ENCODE measurements at places on chromosomes 2 and 18. TPM values are rescaled to one million over a fixed set of nuclear protein-coding genes. Genes with fewer than 3 reads are reported as not detected.

Gene REEP1
- total RNA-seq: 12.3 TPM

Gene RANBP2
- total RNA-seq: 73.9 TPM

Gene NAT8
- total RNA-seq: not detected

DNA sequence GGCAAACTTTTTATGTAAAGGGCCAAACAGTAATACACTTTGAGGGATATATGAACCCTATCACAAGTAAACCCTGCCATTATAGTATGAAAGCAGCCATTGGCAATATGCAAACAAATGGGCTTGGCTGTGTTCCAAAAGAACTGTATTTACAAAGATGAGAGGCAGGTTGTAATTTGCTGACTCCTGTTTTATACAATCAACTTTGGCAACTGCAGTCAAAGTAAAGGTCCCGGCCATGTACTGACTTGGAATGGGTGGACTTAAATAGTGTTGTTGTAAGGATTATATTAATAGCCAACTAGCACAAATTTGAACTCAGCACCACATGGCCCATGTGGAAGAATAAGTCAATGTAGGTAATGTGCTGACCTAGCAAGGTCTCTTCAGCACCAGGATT lies 223.4 kb downstream of the WDPCP start:
- no peak overlapping the region for H3K27ac ChIP-seq
- peaks cover 2% of the 10 kb centered on the region for H3K36me3 ChIP-seq
- no peaks in the 10 kb centered on the region for H3K27me3 ChIP-seq
- H3K4me1 ChIP-seq: no peaks in the 10 kb centered on the region
- DNase-seq: no peak

- no peak overlapping the region for H3K27ac ChIP-seq
- H3K27me3 ChIP-seq: no peaks in the 10 kb centered on the region
- no peak for DNase-seq
- no peaks in the 10 kb centered on the region for H3K4me1 ChIP-seq
- no peak overlapping the region for H3K4me3 ChIP-seq
These were observed 451.1 kb upstream of the TRIB2 start for GRCh38 chr2:12265646-12266045.

Gene SP140L
- 1.8 TPM for total RNA-seq

Gene NXPH2
- total RNA-seq: 4.1 TPM

- no peaks in the 10 kb centered on the region for H3K27me3 ChIP-seq
- no peak for DNase-seq
- no peak overlapping the region for H3K4me3 ChIP-seq
- no peaks in the 10 kb centered on the region for H3K4me1 ChIP-seq
These were observed 136.3 kb downstream of the OLA1 start for GRCh38 chr2:174112073-174112472.

DNA sequence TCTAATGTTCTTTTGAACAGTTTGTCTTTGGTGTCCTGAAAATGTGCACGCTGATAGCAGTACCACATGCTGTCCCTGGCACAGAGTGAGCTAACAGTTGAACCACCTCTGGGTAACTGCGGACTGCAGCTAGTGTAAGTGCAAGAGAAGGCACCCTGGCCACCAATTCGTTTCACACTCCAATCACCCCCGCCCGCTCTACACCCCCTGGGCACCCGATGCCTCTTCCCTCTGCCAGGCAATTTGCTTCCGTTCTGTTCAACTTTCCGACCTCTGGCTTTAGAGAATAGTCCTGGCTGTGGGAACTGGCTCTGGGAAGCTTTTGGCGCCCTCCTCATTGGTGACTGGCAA lies 1.4 kb downstream of the DOCK10 start:
- H3K4me3 ChIP-seq: peak overlapping the region; percentile 87
- no peaks in the 10 kb centered on the region for H3K36me3 ChIP-seq
- peaks cover 12% of the 10 kb centered on the region for H3K4me1 ChIP-seq
- H3K27me3 ChIP-seq: peaks cover 66% of the 10 kb centered on the region
- no peak overlapping the region for H3K27ac ChIP-seq
- no peak for DNase-seq

DNA sequence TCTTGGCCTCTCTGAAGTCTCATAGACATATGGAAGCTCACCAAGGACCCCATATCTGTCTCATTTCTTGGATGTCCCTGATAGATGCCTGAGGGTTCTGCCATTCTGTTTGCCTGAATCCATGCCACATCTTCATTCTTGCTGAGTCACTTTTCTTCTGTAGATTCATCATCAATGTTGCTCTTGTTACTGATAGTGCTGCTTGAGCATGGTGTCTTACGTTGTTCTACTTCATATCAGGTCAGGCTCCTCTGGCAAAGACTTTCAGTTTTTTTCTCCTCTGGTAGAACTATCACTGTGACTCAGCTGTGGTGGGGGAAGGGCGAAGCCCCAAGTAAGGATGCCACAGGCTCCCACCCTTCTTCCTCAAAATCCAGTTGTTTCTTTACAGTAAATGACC lies 885.2 kb downstream of the DCDC2C start:
- H3K4me3 ChIP-seq: no peak overlapping the region
- no peak for DNase-seq
- peaks cover 7% of the 10 kb centered on the region for H3K4me1 ChIP-seq
- no peaks in the 10 kb centered on the region for H3K27me3 ChIP-seq
- no peak overlapping the region for H3K27ac ChIP-seq

GRCh38 chr2:3403587-3404334 lies 24.3 kb downstream of the TRAPPC12 start:
- H3K27ac ChIP-seq: peak overlapping the region; percentile 84
- no peak overlapping the region for H3K4me3 ChIP-seq
- H3K36me3 ChIP-seq: peaks cover 13% of the 10 kb centered on the region
- DNase-seq: no peak
